Endothelial cell (in vitro differentiated cells): ENCODE measurements at places on chromosomes 6 and 20.

- DNase-seq, result peak; percentile 91
Measured at GRCh38 chr20:49484180-49485140, 2.0 kb upstream of the KCNB1 start.

DNA sequence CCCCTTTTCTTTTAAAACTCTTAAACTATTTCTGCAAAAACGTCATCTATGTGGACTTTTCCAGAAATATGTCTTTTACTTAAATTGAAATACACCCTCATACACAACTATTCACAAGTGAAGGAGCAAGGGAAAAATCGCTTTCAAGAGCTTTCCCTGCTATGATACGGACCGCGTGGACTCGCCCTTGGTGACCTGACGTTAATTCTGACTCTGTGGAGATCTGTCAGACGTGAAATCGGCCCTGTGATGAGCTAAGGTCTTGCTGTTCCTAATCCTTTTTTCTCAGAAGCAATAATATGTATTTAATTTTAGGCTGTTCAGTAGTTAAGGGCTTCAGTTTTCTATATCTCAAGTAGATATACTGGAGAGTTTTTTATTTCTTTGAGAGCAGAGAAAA is 113.6 kb downstream of the RPP40 start:
- DNase-seq, result no peak

DNA sequence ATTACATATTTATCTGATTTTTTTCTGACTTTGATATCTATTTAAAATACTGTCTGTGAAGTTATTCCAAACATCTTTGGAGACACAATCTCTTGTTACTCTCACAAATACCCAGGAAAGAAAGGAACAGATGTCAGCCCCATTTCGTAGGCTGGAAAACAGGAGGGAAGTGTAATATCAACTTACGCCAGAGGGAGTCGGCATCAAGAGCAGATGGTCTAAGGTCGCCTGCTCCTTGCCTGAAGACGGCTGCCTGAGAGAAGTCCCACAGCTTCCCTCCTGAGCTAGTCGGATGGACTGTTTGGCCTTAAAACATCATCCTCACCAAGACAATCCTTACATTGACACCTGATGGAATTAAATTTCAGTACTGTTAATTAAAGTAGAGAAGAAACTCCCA is 13.4 kb downstream of the CST7 start:
- no peak for DNase-seq

DNA sequence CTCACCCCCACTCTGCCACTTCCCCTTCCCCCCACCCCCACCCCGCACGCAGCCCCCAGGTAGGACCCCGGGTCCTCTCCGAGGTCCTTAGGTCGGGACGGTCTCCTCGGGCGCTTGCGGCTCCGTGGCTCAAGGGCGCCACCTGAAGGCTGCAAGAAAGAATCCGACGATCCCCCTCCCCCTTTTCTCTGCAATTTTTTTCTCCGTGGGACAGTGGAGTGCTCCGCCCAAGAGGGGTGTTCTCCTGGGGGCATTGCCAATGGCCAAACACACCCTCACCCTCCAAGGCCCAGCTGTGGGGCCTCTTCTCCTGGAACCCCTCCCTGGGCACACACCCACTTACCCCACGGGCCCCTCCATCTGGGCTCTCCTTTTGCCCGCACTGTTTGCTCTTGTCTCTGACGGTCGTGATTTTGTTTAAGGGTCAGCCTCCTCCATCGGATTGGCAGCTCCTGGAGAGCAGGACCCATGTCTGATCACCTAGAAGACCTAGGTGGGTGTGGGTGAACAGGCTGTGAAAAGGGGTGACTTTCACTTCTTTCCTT is 1.1 kb upstream of the TMEM74B start:
- DNase-seq, result peak; percentile 80

DNA sequence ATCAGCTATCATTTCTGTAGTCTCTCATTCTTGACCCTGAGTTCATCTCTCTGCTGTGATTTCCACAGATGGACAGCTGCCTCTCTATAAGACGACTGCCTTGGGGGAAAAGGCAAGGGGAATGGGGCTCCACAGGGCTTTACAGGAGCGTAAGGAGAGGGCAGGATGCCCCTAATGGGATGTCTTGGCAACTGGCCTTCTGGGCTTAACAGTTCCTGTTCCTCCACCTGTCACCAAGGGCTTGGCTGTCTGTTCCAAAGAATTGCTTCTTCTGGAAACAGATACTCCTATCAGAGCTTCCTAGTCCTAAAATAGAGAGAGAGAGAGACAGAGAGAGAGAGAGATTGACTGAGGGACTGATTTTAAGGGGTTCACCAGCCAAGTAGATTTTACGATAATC is 181.9 kb downstream of the TMEM200A start:
- DNase-seq, result no peak

DNA sequence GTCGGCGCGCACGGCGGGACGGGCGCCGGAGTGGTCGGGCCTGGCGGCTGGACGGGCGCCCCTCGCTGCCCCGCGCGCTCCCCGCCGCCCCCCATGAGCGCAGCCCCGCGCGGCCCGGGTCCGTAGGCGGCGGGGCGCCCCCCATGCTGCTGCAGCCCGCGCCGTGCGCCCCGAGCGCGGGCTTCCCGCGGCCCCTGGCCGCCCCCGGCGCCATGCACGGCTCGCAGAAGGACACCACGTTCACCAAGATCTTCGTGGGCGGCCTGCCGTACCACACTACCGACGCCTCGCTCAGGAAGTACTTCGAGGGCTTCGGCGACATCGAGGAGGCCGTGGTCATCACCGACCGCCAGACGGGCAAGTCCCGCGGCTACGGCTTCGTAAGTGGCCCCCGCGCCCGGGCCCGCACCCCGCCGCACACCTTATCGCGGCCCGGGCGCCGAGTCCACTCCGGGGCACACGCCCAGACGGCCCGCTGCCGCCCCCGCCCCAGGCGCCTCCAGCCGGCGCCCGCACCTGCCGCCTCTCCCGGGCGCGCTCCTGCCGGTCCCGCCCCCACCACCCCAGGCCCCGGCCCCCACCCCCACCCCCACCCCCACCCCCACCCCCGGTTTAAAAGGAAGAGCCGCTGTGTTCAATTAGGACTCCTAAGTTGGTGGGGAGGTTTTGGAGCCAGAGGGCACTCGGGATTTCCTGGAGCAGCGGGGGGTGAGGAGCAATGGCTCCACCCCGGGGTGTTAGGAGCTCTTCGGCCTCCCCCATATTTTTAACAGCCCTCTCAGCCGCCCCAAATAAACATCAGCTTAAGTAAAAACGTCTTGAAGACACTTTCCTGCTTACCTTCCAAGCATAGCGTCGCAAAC is 474 bp downstream of the RBM38 start:
- DNase-seq, result no peak
